ENCODE measurements at places on chromosomes 12 and 14. TPM values are rescaled to one million over a fixed set of nuclear protein-coding genes. Genes with fewer than 3 reads are reported as not detected.
A peak's percentile ranks its signal among the peaks of the same experiment; 100 is the strongest.

MAP3K9 gene
- polyA plus RNA-seq = 0.37 TPM

LBHD2 gene
- 0.19 TPM for polyA plus RNA-seq

ATG2B gene
- polyA plus RNA-seq = 4.7 TPM

DPY19L2 gene
- polyA plus RNA-seq = 10.7 TPM

- DNase-seq = no peak
Measured at GRCh38 chr14:55123101-55123500, 6.0 kb upstream of the LGALS3 start.

- DNase-seq = no peak
Measured at GRCh38 chr12:112933129-112933505, 5.2 kb upstream of the OAS3 start.

- DNase-seq = no peak
Measured at GRCh38 chr12:77845831-77846230, 15.1 kb downstream of the NAV3 start.

- no peak for DNase-seq
Measured at GRCh38 chr14:105877645-105878044, 351.3 kb downstream of the TMEM121 start.

DNA sequence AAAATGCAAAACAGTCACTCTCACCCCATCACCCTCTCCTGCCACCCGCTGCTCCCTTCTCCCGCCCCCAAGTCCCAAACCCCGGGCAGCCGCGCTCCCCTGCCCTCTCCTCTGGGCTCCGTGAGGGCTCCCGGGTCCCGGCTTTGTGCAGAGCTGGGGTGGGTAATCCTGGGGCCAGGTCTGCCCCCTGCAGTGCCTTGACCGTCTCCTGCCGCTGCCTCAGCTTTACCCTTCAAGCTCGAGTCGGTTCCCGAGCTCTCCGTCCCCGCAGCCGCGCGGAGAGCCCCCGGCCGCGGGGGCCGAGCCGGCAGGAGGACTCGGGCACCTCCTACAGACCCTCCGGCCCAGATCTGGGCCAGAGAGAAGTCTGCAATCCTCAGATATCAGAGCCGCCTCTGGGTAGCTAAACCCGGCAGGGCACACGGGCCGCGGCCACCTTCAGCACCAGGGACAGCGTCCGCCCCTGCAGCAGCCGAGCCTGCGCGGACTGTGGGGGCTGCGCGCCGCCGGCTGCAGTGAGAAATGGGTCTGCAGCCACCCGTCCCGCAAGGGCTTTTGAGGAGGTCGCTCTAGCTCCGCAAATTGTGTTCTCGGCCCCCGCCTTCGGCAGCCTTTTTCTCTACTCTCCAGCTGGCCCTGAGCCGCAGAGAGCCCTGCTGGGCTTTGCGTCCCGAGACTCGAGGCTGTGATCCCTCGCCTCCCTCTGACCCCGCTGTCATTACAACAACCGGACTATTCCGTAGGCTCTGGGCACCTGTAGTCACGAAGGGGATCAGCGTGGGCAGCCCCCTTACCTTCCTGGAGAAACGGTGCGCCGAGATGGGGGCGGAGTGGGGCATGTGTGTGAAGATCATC is 1.2 kb downstream of the PRMT8 start:
- DNase-seq = peak; percentile 51

DNA sequence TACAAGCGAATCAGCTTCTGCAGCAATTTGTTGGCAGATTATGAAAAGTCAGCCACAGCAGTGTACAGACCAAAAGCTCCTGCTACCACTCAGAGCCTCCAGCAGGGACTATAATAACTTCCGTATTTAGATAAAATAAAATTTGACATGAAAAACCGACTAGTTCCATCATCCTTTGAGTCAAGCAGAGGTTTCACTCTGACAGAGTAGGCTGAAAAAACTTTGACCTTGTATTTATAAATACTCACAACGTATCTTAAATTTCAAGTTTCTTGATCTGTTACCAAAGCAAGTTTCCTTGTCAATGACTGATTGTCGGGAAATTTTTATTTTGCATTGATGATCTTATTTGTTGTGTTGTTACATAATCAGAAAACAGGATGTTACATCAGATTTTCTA is 283.4 kb downstream of the DAD1 start:
- no peak for DNase-seq

DNA sequence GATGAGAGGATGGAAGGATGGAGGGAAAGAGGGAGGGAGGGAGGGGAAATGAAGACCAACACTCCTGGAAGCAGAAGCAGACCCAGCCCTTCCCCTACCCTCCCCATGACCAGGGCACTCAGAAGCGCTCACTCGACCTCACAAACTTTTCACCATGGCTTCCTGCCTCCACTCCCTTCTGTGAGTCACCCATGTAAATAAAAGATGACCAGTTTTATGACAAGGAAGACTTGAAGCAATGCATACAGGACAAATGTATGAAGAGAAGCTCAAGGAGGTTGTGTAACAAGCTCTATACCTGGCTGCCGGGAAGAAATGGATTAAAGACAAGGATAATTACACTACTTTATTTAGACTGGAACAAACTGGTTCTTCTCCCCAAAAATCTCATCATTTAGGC is 63.8 kb downstream of the CDC42BPB start:
- DNase-seq = no peak

DNA sequence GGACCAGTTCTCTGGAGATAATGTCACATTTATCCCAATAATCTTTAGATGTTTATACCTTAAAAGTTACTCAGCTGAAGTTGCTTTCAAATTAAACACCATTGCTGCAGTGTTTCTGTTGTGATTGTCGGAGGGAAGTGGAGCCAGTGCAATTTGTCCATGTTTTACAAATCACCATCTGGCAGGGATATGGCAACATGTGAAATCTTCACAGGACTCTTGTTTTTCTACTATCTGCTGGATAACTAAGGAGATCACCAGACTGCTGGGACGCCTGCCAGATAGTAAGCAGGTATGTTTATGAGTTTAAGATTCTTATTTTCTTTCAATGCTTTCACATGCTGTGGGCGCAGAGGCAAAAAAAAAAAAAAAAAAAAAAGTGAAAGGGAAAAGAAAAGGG is 100.3 kb upstream of the SOX5 start:
- no peak for DNase-seq

- DNase-seq = peak; percentile 59
Measured at GRCh38 chr12:104049903-104050356, at the start of gene GLT8D2. Gene GLT8D2 (minus strand): TSS chr12:104050187. CDS start chr12:104019648, 30,539 bp downstream.
